ENCODE measurements at places on chromosomes 13 and 19. TPM values are rescaled to one million over a fixed set of nuclear protein-coding genes. Genes with fewer than 3 reads are reported as not detected.

The MAST3 gene
- 10.4 TPM for total RNA-seq

The NANOS3 gene
- total RNA-seq = not detected

The INAFM1 gene
- 7.6 TPM for total RNA-seq

The PTPRS gene
- 209 TPM for total RNA-seq

The SIAH3 gene
- 0.99 TPM for total RNA-seq

The SIGLEC8 gene
- 0.06 TPM for total RNA-seq

The ZNF444 gene
- total RNA-seq = 29.6 TPM

The CGB3 gene
- total RNA-seq = not detected

The KLK15 gene
- not detected for total RNA-seq

The LRRC25 gene
- 5.4 TPM for total RNA-seq

The KIR2DL3 gene
- not detected for total RNA-seq

The ZNF560 gene
- not detected for total RNA-seq

The HS6ST3 gene
- total RNA-seq = 3.6 TPM

Data from metanephros (tissue), 2 donors.